ENCODE measurements at places on chromosomes 7 and 10.

DNA sequence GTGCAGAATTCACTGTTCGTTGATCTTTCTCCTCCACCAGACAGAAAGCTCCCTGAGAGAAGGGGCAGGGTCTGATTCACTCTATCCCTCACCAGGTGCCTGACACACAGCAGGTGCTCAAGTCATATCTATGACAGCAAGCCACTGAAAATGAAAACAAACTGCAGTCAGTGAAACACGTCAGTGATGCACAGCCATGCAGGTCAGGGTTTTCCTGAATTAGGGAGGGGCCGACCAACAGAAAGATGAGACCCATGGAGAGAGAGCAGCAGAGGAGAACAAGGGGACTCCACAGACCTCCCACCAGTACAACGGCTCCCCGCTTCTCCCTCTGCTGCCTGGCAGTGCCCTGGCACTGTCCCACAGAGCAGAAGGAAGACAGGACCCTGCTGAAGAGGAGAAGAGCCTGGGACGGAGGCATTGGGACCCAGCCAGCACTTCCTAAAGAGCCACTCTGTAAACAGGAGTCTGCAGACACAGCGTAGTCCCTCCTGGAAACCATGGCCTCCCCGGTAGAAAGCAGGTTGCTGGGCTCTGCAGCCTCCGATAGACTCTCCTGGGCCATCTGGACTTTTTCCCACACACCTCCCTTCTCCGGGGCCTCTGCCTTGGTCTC, 50.3 kb downstream of the FAM53B start:
- DNase-seq, result peak; percentile 38

GRCh38 chr10:130108934-130109604, 1.6 kb downstream of the C10orf143 start:
- DNase-seq, result no peak

DNA sequence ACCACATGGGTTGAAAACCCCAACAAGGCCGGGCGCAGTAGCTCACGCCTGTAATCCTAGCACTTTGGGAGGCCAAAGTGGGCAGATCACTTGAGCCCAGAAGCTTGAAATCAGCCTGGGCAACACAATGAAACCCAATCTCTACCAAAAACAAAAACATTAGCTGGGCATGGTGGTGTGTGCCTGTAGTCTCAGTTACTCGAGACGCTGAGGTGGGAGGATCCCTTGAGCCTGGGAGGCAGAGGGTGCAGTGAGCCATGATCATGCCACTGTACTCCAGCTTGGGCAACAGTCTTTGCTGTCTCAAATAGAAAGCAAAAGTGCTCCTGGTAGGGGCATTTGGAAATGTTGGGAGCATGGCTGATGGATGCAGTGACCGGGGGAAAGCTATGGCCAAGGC, 209.6 kb upstream of the PLXNA4 start:
- DNase-seq, result no peak

- no peak for DNase-seq
These were observed 83.7 kb downstream of the PRLHR start for GRCh38 chr10:118511711-118512110.

DNA sequence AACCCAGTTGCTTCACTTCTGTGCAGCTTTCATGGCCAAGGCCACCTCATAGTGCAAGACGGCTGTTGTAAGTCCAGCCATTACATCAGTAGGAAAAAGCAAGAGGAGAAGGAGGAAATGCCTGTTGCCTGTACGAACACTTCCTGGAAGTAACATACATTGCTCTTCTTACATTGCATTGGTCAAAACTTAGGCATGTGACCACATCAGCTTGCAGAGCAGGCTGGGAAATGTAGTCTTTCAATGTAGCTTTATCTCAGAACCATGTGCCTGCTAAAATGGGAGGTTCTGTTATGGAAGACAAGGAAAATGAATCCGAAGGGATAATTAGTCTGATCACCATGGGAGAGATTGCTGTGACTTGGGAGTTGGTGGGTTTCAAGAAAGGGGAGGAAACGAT, 4.3 kb downstream of the SLC29A3 start:
- DNase-seq, result no peak

- no peak for DNase-seq
These were observed 276.6 kb downstream of the LRMDA start for GRCh38 chr10:75708060-75708459.

GRCh38 chr7:151930695-151931094, 25.6 kb upstream of the GALNTL5 start:
- no peak for DNase-seq

GRCh38 chr7:105297309-105297708, 91.4 kb downstream of the SRPK2 start:
- no peak for DNase-seq

DNA sequence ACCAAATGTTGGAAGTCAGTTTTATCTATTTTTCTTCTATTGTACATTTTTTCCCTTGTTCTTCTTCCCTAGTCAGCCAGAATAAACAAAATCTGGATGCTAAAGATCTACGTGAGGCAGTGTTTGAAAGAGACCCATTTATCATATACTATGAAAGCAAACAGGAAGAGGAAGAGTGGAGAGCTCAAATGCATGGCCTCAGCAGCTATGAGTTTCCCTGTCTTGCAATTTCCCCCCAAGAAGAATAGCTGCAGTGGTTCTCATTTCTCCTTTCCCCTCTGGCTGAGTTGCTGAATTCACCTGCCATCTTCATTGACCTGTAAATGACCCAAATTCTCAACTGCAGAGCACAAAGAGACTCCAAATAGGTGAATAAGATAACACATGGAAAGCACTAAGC, 347.1 kb upstream of the NRP1 start:
- no peak for DNase-seq

- no peak for DNase-seq
These were observed 16.2 kb downstream of the SLC16A12 start for GRCh38 chr10:89518876-89519842.

DNA sequence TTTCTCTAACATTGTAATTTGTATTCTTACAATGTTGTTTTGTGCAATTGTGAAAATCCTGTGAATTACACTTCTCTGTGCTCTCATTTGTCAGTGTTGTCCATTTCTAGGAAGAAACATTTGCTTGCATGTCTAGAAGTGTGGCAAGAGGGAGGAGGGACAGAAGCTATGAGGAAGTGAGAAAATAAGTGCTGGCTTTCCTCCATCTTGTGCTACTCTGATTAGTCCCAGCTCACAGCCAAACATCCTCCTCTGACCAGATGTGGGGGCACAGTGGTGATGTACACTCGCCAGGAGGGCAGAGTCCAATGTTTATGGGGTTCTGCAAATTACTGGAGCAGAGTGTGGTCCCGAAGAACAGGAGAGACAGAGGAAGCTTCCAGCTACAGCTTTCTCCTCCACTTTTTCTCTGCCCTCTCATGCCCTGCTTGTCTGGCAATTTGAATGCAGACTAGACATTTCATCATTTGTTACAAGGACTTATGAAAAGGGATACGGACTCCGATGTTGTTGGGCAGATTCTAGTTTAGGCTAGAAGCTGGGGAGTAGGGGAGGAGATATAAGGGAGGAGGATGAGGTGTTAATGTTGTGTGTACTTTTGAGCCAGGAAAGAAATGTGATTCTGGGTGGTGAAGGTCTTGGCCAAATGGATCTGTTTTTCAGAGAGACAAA, 131.0 kb upstream of the C1GALT1 start:
- DNase-seq, result no peak

Data from ovary (tissue), 10 donors.